Smooth muscle cell of the brain vasculature (primary cell): ENCODE measurements at places on chromosomes 1 and 21.

GRCh38 chr1:54069791-54070170 lies 16.4 kb downstream of the TCEANC2 start:
- DNase-seq: no peak

GRCh38 chr1:193448682-193449461 lies 262.5 kb upstream of the B3GALT2 start:
- DNase-seq: no peak

DNA sequence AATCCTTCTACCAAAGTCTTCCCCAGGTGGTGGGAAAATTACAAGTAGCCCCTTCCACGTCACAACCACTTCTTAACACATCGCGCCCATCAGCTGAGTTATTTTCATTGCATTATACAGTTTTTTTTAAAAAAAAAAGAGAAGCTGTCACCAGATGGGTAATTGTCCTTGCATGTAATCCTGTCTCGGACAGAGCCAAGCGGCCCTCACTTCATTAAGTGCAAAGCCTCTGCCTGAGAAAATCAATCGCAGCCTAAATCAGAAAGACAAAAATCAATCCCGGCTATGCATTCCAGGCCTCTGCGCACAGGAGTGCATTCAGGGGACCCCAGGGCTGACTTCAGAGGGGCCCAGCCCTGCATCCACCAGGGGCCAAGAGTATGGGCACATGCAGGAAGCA lies 538.9 kb downstream of the NPHP4 start:
- no peak for DNase-seq

DNA sequence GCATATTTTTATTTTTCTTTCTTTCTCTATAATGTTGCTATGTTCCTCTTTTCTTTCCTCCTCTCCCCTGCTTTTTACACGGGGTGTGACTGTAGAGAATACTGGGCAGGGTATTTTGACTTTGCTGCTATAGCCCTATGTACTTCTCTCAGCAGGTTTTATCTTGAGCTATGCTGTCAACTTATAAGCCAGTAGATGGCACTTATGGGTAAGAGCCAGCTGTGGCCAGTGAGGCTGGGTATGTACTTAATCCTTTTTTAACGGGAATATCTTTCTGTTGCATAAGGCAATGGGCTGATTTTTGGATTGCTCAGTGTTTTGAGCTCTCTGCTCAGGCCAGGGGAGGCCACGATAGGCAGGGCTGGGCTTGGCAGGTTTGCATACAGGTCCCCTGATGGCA lies 99.0 kb downstream of the KCNK2 start:
- no peak for DNase-seq

- no peak for DNase-seq
Measured at GRCh38 chr1:67821263-67821662, 12.0 kb downstream of the GNG12 start.

DNA sequence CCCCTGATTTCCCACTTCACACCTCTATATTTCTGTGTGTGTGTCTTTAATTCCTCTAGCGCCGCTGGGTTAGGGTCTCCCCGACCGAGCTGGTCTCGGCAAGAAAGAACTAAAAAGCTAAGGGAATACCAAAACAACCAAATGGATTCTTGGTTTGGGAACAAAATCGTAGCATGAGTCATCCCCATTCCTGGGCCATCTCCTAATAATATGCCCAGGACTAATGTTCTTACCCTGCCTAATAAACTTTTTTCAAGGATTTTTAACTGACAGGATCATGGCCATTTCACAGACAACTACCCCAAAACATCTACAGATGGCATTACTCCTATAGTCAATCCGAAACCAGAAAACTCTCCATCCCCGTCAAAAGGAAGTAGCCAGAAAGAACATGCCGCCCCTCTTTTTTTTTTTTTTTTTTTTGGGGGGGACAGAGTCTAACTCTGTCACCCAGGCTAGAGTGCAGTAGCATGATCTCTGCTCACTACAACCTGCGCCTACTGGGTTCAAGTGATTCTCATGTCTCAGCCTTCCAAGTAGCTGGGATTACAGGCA lies 4.1 kb upstream of the HPDL start:
- DNase-seq: no peak

- no peak for DNase-seq
Measured at GRCh38 chr1:109642626-109643025, 13.3 kb upstream of the GSTM4 start.

GRCh38 chr1:190935925-190936324 lies 458.3 kb upstream of the BRINP3 start:
- DNase-seq: no peak

DNA sequence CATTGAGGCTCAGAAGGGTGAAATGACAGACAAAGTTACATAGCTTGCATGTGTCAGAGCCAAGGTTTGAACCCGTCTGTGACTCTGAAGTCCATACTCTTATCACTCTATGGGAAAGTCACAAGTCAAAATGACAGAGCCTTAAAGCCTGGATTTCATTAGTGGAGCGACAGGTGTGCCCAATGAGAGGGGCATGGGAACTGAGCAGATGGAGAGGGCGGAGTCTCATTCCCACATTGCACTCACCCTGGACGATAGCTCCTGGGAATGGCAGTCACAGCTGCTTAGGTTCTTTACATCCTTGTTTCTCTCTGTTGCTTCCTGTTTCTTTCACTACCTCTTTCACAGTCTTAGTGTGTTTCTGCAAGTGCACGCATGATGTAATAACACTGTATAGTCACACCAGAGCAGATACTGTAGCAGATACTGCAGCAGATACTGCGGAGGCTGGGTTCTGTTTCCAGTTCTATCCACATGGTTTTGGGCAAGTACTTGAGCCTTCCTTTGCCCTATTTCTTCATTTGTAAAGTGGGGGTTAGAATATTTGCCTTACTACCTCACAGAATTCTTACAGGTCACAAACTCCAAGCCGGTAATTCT lies 127.2 kb downstream of the ZSCAN20 start:
- DNase-seq: no peak

GRCh38 chr1:176699821-176700220 lies 236.8 kb downstream of the PAPPA2 start:
- DNase-seq: no peak

DNA sequence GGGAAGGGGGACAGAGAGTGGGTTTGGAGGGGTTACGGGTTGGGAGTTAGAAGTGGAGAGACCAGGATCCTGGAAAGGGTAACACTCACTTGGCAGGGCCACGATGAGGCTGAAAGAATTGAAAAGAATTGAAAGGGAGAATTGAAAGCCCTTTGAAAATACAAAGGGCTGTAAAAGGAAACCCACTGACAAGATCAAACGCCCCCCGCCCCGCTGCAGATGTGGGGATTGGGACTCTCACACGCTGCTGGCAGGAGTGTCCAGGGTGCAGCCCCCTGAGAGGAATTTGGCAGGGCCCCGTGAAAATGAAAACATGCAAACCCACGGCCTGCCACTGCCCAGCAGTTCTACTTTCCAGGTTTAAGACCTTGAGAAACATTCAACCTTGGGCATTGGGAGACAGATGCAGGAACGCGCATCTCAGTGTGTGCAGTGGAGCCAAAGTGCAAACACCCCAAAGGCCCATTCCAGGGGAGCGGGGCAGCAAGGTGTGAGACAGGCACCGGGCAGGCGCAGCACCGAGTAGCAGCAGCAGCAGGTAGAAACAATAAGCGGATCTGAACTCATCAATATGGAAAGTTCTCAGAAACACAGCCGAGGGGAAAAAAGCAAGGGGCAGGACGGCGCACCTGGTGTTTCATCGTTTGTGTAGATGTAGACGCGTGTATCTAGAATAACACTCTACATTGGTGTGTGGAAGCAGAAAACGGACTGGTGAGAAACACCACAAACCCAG lies 8.3 kb upstream of the TNFRSF1B start:
- DNase-seq: no peak

DNA sequence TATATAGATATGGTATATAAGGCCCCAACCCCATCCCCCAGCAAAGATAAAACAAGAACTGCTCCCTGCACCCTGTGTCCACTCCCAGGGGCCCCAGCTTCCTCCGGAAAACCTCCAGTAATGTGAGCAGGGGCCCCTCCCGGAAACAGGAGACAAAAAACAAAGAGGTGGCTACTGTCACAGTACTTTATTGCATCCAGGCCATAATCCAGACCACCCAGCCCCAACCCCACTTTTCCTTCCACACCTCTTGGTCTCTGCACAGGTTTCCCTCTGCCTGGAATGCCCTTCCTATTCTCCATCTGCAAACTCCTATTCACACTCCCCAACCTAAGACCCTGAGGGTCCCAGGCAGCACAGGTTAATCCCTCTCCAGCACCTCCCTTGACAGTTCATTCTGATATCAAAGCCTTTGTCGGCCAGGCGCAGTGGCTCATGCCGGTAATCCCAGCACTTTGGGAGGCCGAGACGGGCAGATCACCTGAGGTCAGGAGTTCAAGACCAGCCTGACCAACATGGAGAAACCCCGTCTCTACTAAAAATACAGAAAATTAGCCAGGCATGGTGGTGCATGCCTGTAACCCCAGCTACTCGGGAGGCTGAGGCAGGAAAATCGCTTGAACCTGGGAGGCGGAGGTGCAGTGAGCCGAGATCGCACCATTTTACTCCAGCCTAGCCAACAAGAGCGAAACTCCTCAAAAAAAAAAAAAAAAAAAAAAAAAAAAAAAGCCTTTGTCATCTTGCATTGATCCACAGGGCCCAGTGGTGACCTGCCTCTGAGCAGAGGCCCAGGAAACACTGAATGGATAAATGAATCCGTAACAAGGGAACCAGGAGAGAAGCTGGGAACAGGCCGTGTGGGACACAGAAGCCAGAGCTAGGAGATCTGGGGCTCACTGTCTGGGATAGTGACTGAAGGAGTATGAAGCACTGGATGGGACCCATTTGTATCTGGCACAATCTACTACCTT lies 2.3 kb upstream of the AUNIP start:
- no peak for DNase-seq

DNA sequence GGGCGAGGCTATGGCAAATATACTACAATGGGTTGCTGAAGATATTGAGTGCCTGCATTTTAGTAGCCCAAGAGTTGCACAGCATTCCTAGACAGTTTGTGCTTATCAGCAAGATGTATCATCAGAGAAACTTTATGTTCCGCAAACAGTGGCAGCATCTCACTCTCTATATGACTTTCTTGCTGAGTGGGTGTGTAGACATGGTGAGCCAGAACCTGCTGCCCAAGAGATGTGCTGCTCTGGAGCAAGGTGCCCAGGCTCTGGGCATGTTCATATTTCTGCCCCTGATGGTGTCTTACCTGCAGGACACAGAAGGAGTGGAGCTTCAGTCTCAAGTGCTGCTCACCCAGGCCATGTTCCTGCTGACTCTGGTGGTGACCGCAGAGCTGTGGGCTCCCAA lies 8.2 kb upstream of the RGSL1 start:
- DNase-seq: no peak

DNA sequence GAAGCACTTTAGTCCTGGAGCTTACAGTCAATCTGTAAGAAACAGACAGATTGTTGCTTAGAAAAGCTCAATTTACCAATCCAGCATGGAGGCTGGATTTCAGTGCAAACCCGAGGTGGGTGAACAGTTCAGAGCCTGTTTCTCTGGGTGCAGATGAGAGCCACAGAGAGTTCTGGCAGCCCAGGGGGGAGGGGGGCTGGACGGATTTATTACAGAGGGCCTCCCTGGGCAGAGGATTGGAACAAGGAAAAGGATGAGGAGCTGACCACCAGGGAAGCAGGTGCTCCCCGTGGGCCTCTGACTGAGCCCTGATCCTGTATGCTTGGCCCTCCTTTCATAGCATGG lies 38.0 kb upstream of the EPS8L3 start:
- DNase-seq: no peak

DNA sequence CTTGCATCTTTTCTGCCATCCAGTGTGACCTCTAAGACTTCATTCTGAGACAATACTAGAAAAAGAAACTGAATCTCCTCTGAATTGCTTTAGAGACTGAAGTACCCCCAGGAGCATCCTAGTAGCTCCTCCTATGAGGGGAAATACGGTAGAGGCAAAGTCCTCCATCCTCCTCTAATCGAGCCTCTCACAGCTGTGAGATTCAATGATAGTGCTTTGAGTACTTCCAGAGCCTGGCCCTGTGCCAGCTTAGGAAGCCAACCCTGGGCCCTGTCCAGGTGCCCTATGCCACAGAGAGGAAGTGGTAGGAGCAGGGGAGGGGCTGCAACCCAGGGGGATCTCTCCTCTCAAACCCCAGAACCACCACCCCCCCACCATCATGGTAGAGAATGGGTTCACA lies 10.7 kb downstream of the RORC start:
- no peak for DNase-seq

DNA sequence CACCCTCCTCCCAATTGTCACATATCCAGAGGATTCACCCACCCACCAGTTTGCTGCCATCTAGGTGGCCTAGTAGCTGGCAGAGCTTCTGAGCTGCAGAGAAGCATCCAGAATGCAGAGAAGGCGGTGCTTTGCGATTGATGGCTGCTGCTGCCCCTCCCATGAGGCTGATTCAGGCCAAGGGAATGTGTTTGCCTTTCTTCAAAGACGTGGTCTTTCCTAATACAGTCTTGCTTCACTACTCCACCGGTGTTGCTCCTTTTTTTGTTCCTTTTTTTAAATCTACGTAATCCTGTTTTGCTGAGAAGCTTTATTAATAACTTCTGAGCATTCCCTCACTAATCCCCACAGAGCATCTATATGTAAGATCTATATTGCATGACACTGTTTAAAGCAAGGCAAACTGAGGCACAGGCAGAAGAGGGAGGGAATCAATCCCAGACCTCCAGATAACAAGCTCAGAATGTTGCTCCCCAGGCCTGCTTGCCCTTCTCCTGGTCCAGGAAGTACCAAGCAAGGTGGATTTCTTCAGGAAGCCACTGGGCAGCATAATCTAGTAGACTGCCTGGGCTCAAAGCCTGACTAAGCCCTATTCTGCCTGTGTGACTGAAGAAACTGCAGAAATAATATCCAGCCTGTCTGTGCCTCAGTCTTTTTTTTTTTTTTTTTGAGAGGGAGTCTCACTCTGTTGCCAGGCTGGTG lies 275.5 kb upstream of the FMN2 start:
- DNase-seq: no peak

- no peak for DNase-seq
Measured at GRCh38 chr1:20198918-20199317, 12.6 kb upstream of the PLA2G2C start.

- no peak for DNase-seq
Measured at GRCh38 chr21:44392916-44393315, 39.5 kb downstream of the TRPM2 start.

GRCh38 chr1:246159279-246160227 lies 347.5 kb downstream of the SMYD3 start:
- DNase-seq: no peak

DNA sequence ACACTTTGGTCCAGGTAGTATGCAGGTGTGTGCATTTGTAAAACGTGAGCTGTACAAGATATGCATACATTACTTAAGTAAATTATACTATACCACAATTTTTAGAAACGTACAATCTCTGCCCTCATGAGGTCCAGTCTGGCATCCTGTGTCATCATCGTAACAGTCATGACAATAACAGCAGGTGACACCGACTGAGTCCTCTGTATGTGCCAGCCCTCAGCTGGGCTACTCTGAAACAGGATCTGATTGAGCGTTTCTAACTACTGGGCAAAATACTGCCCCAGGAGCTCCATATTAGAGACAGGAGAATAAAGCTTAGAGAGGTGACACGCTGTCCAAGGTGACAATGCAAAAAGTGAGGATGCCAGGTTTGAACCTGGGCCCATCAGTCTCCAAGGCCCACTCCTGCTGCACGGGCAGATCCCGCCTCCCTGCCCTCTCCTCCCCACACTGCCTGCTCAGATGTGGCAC lies 47.2 kb upstream of the ECE1 start:
- DNase-seq: no peak

- no peak for DNase-seq
Measured at GRCh38 chr21:35227786-35228185, 178.7 kb upstream of the RUNX1 start.

GRCh38 chr1:229769006-229769405 lies 143.0 kb downstream of the URB2 start:
- no peak for DNase-seq

GRCh38 chr1:22978299-22978698 lies 5.6 kb upstream of the LACTBL1 start:
- DNase-seq: no peak
